Nucleus accumbens (tissue), 56 donors: ENCODE measurements at places on chromosomes 3 and 15.

- DNase-seq = no peak
Observed at GRCh38 chr3:11764931-11765363, 81.7 kb downstream of the TAMM41 start.

DNA sequence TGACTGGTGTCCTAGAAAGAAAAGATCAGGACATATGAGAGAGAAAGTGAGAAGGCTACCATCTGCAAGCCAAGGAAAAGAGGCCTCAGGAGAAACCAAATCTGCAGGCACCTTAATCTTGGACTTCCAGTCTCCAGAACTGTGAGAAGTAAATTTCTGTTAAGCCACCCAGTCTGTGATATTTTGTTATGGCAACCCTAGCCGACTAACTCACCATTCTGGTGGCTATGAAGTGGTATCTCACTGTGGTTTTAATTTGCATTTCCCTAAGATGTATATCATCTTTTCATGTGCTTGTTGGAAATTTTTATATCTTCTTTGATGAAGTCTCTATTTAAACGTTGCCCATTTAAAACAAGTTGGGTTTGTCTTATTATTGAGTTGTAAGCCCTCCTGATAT, 40.6 kb downstream of the ILDR1 start:
- DNase-seq = no peak

DNA sequence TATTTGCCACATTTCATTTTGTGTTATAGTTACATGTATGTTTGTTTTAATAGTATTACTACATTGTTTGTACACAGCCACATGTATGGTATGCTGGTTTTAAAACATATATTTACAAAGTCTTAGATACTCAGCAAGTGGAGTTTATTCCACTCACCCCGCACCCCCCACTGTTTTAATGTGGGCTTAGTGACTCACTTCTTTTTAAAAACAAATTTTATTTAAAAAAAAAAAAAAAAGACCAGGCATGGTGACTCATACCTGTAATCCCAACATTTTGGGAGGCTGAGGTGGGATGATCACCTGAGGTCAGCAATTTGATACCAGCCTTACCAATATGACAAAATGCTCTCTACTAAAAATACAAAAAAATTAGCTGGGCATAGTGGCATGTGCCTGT, 26.9 kb upstream of the TJP1 start:
- DNase-seq = no peak

GRCh38 chr3:174072675-174073074, 675.1 kb downstream of the NLGN1 start:
- no peak for DNase-seq

- DNase-seq = no peak
Observed at GRCh38 chr3:126353694-126354321, 3.4 kb downstream of the KLF15 start.

DNA sequence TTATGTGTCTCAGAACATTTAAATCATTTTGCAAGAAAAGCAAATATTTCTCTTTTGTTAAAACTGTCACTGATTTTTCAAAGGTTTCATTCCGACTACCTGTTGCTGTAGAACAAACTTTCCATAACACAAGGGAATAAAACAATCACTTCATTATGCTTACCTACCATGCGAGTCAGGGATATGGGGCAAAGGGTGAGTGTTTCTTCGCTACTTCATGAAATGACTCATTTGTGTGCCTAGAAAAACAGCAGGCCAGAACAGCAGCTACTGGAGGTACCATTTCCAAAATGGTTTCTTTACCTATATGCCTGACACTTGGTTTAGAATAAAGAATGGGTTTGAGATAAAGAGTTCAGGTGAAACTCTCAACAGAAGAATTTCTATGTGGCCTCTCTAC, 712.5 kb downstream of the PLOD2 start:
- no peak for DNase-seq

DNA sequence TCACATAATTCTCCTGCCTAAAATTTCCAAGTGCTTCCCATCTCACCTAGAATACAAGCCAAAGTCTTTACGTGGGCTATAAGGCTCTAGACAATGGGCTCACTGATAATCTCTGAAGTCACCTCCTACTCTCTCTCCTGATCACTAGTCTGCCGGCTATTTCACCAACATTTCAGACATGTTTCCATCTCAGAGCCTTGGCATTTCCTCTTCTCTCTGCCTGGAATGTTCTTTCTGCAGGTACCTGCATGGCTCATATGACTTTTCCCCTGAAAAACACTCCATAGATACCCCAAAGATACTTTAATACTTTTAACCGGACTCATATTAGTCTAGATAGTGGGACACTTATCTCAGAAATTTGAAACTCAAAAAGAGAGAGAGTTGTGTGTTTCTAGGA, 32.7 kb downstream of the CD200 start:
- DNase-seq = no peak

GRCh38 chr3:53555068-53555588, 60.7 kb downstream of the CACNA1D start:
- no peak for DNase-seq

DNA sequence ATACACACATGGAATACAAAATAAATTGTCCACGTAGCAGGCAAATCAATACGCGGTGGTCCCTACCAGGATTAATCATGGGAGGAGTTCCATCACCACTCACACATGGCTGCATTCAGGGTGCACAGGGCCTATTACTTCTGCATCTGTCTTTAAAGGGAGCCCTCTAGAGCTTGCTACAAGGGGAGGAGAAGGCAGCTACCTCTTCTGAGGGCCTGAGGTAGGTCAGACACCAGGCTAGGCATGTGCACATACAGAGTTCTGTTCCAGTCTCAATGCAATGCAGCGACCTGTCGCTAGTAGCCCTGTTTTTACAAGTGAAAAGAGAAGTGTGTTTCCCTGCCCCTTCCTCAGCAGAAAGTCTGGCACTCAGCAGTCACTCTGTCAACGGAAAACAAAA, 102.7 kb downstream of the ROBO2 start:
- DNase-seq = no peak

DNA sequence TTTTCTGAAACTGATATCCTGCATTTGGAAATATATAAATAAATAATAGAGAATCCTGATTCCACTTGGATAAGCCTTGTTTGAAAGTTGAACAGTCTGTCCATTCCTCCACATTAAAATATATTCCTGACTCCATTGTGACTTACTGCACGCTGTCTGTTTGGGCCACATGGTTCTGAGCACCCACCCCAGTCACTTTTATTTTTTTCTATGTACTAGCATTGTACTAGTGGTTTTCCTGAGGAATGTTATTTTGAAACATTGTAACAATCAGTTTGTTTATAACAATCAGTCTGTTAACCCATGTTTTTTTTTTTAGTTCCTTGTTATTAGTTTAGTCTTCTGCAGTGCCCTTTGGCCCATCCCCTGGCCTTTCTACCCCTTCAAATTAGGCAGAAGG, 87.4 kb upstream of the CCNL1 start:
- DNase-seq = no peak

GRCh38 chr3:43132870-43133636, 27.2 kb upstream of the POMGNT2 start:
- DNase-seq = peak; percentile 11

GRCh38 chr3:106290304-106290997, 421.6 kb upstream of the CBLB start:
- DNase-seq = no peak

GRCh38 chr3:98657457-98657856, 64.0 kb upstream of the CPOX start:
- DNase-seq = no peak

GRCh38 chr3:161066930-161067329, 38.2 kb downstream of the B3GALNT1 start:
- DNase-seq = no peak

DNA sequence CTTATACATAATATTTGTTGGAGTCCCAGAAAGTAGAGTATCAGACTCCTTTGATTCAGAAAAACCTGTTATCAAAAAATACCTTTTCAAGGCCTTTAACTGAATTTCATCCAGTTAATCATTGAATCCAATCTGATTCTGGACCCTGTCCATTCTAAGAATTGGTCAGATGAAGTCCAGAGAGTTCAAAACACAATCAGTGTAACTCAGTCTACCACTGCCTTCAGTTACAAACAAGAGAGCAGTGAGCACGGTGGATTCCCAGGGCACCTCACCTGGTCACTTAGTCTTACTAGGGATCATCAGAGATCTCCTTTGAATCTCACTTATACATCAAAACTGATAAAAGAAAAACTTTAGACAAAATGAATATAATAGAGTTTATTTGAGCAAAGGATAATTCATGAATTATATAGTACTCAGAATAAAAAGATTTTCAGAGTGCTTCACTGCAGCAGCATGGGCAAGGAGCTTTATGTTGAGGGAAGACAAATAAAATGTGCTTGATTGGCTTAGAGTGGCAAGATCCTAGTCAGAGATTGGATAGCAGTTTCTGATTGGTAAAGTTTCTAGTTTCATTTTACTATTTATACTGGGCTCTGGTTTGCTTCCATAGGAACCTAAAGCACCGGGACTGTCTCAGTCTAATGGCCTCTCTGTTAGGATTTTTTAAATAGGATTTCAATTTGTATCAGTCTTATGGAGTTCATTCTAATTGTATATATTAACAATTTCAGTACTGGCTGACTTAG, 474.9 kb upstream of the GOLIM4 start:
- DNase-seq = no peak

DNA sequence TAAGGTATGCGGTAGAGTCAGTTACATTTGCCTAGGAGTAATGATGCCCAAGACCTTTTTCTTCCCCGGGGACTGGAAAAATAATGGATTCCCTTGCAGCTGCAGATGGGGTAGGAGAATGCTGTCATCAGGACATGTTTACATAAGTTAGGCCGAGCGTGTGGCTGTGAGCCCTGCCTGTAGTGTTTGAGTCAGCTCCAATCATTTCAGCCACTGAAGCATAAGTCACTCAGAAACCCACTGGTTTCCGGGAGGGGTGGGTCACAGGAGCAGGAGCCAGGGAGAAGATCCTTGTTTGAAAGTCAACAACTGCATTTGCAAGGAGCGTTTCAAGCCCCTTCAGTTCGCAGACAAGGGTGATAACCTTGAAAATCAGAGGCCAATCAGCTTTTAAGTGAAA, 562.3 kb downstream of the MCTP2 start:
- DNase-seq = no peak

GRCh38 chr3:88151358-88151757, 1.6 kb downstream of the C3orf38 start:
- DNase-seq = no peak

- no peak for DNase-seq
Observed at GRCh38 chr15:79209690-79210089, 72.8 kb upstream of the ANKRD34C start.

DNA sequence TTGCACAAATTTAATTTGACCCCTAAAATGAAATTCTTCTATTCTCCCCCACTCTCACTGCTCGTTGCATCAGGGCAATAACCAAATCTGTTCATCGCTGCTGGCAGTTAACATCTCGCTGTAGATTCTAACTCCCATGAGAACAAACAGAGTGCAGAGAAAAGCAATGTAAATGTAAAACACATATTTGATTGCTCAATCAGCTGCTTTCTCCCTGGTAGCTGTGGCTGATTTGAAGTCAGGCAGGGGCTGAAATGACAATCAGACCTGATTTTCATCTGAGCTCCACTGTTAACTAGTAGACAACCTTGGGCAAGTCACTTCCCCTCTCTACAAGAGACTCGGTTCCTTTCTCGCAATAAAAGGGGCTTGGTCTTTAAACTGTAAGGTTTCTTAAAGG, 119.8 kb upstream of the CPNE4 start:
- no peak for DNase-seq

GRCh38 chr3:156303001-156303707, 182.8 kb downstream of the KCNAB1 start:
- DNase-seq = no peak

DNA sequence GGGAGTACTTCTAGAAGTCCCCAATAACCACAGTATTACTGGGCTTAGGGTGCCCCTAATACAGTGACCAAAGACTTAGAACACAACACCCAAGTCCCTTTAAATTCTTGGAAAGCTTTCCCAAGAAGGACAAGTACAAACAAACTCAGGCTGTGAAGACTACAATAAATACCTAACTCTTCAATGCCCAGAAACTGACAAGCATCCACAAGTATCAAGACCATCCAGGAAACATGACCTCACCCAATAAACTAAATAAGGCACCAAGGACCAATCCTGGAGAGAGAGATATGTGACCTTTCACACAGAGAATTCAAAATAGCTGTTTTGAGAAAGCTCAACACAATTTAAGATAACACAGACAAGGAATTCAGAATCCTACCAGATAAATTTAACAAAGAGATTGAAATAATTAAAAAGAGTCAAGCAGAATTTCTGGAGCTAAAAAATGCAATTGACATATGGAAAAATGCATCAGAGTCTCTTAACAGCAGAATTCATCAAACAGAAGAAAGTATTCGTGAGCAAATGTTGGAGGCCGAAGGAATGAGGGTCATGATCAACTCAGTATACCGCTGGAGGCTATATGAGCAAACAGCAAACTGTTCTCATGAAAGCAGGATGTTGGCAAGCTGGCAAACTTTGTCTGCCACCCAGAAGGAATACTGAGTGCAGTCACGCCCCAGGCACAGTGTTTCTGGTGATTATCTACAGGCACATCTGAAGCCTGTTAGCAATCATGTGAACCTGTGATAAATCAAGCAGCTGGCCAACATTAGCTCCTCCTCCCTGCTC, 87.0 kb upstream of the NECTIN3 start:
- no peak for DNase-seq

DNA sequence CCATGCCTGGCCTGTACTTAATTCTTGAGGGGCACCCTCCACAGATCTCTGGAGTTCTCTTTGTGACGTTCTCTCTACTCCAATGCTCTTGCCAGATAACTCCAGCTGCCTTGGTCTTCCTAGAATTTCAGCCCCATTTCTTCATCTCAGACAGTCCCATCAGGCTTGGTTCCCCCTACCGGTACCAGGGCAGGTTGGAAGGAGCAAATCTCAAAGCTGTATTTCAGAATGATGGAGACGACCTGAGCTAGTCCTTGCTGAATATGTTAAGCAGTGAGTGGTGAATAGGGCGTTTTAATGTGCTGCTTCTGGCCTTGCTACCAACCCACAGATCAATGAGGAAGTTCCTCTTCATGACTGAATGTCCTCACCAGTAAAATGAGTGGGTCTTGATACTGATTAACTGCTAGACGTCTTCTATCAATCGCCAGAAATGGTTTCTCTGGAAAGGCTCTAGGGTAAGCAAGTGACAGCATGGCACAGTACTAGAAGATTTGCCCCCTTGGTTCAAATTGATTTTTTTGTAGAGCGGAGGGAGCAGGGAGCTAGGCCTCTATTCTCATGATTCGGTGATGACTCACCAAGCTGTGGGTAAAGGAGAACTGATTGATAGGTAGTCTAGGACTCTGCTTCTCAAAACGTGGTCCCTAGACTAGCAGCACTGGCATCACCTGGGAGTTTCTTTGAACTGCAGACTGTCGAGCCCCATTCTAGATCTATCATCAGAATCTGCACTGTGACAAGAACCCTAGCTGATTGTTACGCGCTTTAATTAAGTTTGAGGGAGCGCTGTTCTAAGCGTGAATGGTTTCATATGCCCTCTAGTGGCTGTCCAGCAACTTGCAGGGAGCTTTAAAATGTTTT, 67.8 kb downstream of the UBP1 start:
- DNase-seq = peak; percentile 10

GRCh38 chr3:169186596-169186995, 476.9 kb downstream of the MECOM start:
- no peak for DNase-seq
